ENCODE measurements at places on chromosomes 7 and 10. TPM values are rescaled to one million over a fixed set of nuclear protein-coding genes. Genes with fewer than 3 reads are reported as not detected.
A peak's percentile ranks its signal among the peaks of the same experiment; 100 is the strongest.

TUBAL3 gene
- total RNA-seq = 0.11 TPM

- DNase-seq = no peak
Measured at GRCh38 chr10:12909836-12910185, 91.7 kb downstream of the CCDC3 start.

PSD gene
- total RNA-seq = 0.61 TPM

MOGAT3 gene
- not detected for total RNA-seq

CYP3A4 gene
- total RNA-seq = not detected

DNA sequence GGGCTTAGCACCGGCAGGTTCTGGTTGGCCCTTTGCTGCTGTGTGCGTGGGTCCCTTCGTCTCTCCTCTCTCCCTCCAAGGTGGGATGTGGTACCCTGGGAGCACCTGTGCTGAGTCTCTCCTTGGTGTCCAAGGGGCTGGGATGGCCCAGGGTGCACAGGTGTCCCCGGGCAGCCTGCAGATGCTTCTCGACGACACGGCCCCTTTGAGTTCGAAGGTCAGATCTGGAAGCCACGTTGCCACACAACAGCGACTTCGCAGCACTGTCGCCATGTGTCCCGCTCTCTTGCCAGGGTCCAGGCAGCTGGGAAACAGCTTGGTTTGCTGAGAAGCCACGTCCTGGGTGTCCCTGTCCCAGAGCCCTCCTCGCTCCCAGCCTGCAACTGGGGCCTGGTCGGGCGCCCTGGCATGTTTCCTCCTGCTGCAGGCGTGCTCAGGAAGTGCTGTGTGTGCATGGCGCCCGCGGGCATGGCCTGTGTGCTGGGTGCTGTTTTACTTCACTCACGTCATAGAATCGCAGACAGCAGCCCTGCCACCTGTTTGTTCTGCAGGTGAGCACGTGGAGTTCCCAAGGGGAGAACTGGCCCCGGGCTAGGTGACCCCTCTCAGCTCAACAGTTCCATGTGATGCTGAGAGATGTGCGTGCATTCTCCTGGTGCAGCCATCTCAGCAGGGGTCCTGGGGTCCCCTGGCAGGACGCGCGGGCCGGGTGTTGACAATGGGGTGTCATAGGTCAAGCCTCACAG is 70.9 kb downstream of the DNAJB6 start:
- no peak for DNase-seq

- DNase-seq = peak; percentile 83
Measured at GRCh38 chr10:76303682-76304316, 872.4 kb downstream of the LRMDA start.

PIP4K2A gene
- total RNA-seq = 32.6 TPM

DNA sequence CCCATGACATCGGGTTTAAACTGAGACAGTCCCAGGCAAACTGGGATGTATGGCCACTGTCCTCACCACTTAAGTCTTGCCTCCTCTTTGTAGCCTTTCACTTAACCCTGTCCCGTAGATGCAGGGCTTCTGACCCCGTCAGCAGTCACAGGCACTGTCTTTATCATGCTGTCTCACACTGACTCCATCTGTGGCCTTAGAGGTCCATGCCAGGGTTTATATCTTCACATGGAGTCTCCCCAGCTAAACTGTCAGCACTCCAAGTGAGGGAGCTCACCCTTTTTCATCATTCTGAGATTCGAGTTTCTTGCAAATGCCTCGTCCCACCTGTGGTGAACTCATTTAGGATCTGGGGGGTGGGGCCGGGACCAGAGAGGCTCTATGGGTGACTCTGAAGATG is 2.8 kb downstream of the FKBP6 start:
- DNase-seq = no peak

EPC1 gene
- 56.9 TPM for total RNA-seq

DNA sequence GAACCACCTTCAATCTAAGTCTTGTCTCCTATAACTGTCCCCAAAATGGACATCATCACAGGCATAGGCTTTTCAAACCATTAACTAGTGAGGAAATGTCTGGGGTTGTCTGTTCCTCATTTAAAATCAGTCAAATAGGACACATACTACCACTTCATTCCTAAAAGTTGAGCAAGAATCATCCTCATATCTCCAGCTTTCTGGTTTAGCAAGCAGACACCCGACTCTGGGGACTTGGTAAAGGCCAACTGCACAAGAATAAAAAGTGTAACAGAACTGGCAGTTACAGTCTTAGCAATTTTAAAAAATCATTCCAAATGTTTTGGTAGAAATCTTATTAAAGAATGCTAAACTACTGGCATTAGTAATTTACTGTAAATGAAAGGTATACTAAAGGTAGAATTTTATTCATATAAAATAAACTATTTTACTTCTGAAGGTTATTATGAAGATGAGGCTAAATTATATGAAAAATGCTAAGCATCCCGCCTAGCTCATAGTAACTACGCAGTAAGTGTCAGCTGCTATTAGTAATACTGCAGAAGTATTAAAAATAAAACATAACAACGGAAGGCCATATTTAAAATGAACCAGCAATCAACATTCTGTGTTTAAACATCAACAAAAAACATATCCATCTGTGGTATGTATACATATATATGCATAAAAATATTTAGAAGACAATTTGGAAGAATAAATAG is 60.8 kb downstream of the ZNF438 start:
- DNase-seq = no peak

GRCh38 chr10:7932301-7933036 is 114.2 kb downstream of the TAF3 start:
- DNase-seq = no peak

- DNase-seq = no peak
Measured at GRCh38 chr7:114158275-114158674, 239.5 kb upstream of the PPP1R3A start.

DNA sequence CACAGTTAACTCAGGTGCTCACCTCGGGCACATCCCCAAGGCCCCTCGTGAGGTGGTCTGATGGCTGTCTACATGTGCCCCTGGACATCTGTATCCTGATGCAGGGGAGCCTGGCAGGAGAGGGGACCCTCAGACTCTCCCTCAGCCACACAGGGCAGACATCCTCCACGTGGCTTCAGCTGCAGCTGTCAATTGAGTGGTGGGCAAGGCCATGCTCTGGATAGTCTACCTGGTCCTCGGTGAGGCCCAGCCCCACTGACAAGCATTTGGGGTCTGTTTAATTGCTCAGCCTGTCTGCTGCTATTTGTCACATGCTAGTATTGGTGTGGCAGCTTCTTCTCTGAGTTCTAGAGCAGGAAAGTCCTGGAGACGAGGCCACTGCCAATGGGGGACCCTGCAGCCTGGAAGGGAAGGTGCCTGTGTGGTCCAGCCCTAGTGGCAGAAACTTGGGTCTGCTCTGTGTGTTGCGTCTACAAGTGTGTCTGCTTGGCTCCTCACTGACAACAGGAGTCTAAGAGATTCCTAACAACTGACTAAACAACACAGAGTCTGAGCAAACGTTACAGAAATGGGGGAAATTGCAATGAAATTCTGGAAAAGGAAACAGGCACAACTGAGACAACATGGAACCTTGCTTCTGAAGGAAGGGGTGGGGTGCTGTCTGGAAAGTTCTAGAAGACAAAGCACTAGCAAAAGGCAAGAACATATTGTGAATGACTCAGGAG is 59.3 kb upstream of the IGFBP3 start:
- DNase-seq = no peak

ARHGAP21 gene
- total RNA-seq = 3.1 TPM

GRCh38 chr7:113142385-113143119 is 24.2 kb upstream of the SMIM30 start:
- peak; percentile 91 for DNase-seq

GFRA1 gene
- total RNA-seq = not detected

DNA sequence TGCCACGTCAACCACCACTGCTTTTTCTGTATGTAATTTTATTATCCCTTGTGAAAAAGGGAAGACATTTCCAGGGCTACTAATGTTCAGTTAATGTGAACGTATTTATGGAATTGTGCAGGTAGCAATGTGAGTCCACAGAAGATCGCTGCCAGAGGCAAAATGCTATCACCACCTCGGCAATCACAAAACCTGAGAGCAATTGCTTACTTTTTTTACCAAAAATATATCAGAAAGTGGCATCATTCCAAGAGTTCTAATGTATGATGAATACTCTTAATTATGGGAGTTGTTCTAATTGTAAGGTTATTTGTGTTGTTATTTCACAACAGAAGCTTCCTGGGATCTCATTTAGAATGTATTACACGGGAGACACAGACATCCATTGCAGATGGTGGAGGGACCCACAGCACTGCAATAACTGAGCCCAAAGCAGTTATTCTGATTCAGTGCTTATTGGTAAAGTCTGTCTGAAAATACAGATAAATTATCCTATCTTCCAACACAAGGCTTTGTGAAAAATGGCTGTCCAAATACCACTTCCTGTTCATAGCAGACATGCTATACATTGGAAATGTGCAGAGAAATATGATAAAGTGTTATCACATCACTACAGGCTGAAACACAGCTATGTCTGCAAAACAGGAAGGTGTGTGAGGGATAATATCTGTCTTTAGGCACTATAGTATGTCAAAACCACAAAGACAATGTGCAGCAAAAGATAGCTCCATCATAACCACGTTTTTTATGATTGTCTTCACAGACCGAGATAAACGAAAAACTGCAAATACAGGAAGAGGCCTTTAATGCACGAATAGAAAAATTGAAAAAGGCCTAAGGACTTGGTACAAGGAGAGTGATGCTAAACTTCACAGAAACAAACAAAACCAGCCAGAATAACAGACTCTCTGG is 102.7 kb downstream of the CABCOCO1 start:
- DNase-seq = no peak

SORBS1 gene
- 0.61 TPM for total RNA-seq

MYL10 gene
- total RNA-seq = not detected

DNA sequence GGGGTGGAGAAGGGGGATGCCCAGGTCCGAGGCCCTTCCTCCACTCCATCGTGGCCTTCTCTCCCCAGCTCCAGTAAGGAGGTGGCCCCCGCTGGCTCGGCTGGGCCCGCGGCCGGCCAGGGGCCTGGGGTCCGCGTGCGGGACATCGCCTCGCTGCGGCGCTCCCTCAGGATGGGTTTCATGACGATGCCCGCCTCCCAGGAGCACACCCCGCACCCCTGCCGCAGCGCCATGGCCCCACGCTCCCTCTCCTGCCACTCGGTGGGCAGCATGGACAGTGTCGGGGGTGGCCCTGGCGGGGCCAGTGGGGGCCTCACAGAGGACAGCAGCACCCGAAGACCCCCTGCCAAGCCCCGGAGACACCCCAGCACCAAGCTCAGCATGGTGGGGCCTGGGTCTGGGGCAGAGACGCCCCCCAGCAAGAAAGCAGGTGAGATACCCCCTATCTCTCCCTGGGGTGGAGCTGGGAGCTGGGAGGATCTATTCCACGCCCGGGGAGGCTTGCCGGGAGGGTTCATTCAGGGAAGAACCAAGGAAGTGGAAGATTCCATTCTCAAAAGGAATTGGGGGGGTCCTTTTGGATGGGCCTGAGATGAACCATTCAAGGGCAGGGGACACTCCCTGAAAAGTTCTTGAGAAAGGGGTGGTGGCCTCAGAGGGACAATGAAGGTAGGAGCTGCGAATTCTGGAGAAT is 3.2 kb downstream of the NYAP1 start:
- DNase-seq = no peak

FBXW4 gene
- 42.9 TPM for total RNA-seq

- DNase-seq = no peak
Measured at GRCh38 chr7:55286666-55287065, 78.5 kb upstream of the LANCL2 start.

- no peak for DNase-seq
Measured at GRCh38 chr7:10571759-10572158, 401.9 kb upstream of the PHF14 start.

- peak; percentile 99 for DNase-seq
Measured at GRCh38 chr7:118183786-118184564, at the start of gene LSM8. Gene LSM8 (plus strand): TSS chr7:118184164. CDS start chr7:118184224, 60 bp downstream.

GRCh38 chr10:68406111-68406814 is 814 bp downstream of the RUFY2 start:
- peak; percentile 88 for DNase-seq

FAM25C gene
- not detected for total RNA-seq

GRM3 gene
- not detected for total RNA-seq

ABCC2 gene
- 0.07 TPM for total RNA-seq

NODAL gene
- not detected for total RNA-seq

DNA sequence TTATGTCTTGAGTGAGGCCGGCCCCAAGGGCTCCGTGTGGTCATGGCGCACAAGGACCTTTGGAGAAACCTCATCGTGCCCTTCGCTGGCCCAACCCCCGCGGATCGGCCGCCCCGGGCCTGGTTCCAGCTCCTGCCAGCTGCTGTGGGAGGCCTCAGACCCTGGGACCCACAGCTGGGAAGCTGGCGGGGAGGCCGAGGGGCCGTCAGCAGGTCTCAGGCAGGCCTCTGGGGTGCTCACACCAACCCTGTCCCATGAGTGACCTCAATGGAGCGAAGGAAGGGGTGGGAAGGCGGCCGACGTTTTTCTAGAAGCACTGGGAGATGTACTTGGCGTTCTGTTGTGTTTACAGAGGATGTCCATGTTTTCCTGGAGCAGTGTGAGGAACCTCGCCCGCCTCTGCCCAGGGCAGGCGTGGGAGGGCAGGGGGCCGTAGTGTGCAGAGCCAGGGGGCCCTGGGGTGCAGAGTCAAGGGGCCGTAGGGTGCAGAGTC is 18.6 kb upstream of the ADGRA1 start:
- no peak for DNase-seq

PHTF2 gene
- total RNA-seq = 39.3 TPM
